Small intestine (tissue), 16 donors: ENCODE measurements at places on chromosomes 6 and 20. TPM values are rescaled to one million over a fixed set of nuclear protein-coding genes. Genes with fewer than 3 reads are reported as not detected.

The PRSS16 gene
- polyA plus RNA-seq = 18.4 TPM

The SLC17A3 gene
- polyA plus RNA-seq = 0.55 TPM

The ARMC2 gene
- 1.7 TPM for polyA plus RNA-seq

The MAFB gene
- polyA plus RNA-seq = 10.7 TPM

The GPSM3 gene
- polyA plus RNA-seq = 14.0 TPM

The OPN5 gene
- polyA plus RNA-seq = not detected

The MMP24 gene
- polyA plus RNA-seq = 1.3 TPM

The BPI gene
- not detected for polyA plus RNA-seq

The PPT2 gene
- 4.3 TPM for polyA plus RNA-seq

The TLDC2 gene
- 19.5 TPM for polyA plus RNA-seq

The ADTRP gene
- polyA plus RNA-seq = 53.5 TPM
